SK-N-SH (cell line): ENCODE measurements at places on chromosomes 2 and 18.

- no peak for DNase-seq
These were observed 92.9 kb downstream of the ZEB2 start for GRCh38 chr2:144426981-144427479.

DNA sequence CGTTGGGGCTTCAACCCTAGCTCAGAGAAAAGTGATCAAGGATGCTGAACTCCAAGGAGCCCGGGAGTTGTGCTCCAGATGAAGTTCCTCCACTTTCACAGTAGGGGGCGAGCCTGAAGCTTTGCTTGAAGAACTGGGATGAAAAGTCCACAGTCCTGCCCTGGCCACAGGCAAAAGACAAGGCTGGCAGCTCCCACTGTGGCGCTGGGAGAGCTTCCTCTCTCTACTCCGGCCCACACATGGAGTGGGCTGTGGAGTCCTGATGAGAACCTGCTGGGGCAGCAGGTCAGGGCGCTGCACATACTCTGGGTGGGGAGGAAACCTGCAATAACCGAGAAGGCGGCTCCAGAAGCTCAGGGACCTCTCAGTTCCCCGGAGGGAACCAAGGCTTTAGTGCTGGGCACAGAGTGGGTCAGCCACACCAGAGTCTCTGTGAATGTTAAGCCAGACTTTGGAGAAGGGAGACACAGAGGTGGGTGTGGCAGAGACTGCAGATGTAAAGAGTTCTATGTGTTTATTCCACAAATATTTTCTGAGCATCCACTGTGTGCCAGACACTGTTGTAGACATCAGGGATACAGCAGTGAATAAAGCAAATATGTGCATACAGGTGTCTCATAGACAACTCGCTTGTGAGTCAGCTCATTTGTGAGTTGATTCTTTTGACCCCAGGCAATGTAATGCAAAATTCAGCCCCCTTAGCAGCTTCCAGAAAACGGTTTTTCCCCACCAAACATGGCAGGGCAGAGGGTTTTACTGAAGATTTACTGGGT is 48.0 kb upstream of the MRPL33 start:
- DNase-seq = peak; percentile 85

- no peak for DNase-seq
These were observed 30.0 kb upstream of the KLHL14 start for GRCh38 chr18:32802591-32803451.

GRCh38 chr2:218155953-218156479 is 10.7 kb downstream of the CXCR1 start:
- DNase-seq = no peak

DNA sequence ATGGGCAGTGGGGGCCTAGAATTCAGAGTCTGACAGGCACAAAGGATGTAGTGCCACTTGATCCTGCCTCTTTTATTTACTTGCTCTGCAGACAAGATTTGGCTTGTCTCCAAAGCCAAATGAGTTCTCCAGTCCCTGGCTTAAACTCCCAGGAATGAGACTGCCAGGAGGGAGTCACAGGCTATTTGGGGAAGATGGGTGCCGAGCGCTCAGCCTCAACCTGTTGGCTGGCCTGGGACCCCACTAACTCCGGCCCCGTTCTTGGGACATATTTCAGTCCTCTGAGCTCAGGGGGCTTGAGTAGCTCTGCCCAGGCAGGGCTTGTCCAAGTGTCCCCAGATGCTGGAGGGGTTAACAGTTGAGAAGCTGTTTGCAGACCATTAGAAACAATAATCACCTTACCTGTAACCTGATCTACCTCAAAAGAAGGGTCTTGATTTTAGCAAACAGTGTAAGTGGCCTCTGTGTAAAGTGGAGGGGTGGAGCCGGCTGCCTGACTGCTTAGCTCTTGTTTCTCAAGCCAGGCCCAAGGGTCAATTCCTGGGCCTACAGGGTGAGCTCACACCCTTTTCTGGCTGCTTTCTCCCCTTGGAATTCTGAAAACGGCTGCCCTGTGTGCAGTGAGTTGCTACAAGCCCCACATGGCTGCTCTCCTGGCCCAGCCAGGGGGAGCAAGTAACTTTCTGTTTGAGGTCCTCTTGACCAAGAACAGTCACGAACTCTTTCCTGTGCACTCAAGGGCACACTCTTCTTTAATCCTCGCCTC is 27.1 kb upstream of the FZD5 start:
- no peak for DNase-seq

DNA sequence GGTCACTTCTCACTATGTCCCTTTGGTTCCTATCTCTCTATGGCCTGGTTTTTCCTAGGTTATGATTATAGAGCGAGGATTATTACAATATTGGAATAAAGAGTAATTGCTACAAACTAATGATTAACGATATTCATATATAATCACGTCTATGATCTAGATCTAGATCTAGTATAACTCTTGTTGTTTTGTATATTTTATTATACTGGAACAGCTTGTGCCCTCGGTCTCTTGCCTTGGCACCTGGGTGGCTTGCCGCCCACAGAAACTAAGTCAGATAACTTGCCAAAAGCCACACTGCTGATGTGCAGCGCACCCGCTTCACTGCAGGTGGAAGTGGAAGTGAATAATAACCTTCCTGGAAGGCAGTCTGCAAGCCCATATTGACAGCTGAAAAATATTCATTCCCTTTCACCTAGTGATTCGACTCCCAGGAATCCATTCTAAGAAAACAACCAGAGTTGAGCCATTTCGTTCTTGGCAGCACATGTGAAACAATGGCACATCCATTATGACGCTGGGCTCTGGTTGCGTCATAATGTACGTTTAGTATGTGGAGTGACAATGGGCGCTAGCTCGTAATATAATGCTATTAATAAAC is 725 bp upstream of the ANKRD53 start:
- DNase-seq = peak; percentile 7

DNA sequence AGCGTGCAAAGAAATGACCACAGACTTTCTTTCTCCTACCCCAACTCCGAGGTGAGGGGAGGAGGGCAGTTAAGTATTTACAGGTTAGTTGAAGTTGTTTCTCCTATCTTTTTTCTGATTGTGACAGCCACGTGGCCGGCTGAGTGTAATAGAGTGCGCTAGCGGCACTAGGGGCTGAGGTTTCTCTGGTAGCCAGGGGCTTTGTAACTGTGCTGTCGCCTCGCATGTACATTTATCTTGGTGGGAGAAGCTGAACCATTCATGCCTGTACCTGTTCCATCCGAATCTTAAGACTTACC is 214.1 kb upstream of the STON1 start:
- DNase-seq = peak; percentile 39

DNA sequence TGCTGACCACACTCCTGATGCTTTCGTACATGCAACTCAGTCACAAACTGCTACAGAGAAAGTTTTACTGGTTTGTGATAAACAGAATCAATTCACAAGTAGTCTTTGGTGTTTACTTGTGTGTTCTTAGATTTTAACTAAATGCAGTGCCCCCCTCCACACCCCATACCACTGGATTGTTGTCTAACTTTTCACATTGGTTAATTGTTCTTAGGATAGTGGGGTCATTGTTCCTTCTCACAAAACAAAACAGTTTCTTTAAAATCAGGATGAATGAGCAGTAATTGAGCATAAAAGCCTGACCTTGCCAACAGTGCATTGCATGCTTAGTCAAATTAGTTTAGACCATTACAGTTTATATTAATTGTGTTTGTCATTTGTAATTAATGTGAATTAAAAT is 14.1 kb upstream of the PNPT1 start:
- DNase-seq = no peak

GRCh38 chr2:68970566-68971265 is 3.7 kb upstream of the GKN1 start:
- DNase-seq = no peak

- DNase-seq = peak; percentile 84
These were observed 2113.3 kb upstream of the PIK3C3 start for GRCh38 chr18:39841482-39842365.

DNA sequence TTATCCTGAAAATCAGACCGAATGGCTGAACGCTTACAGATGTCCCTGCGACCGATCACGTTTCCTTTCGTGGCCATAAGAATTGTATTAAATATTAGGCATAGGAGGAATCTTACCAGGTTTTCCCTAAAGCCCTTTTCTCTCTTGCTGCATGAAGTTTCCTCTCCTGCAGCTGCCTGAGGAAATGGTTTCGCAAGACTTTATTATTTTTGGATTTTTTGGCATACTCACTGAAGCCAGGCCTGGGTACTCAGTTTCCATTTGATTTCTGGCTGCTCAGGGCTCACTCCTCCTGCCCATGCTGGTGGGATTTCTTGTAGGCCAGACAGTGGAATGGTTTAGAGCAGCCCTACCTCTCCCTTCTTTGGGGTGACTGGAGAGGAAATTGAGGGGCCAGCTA is 114.0 kb downstream of the KLHL29 start:
- DNase-seq = no peak

DNA sequence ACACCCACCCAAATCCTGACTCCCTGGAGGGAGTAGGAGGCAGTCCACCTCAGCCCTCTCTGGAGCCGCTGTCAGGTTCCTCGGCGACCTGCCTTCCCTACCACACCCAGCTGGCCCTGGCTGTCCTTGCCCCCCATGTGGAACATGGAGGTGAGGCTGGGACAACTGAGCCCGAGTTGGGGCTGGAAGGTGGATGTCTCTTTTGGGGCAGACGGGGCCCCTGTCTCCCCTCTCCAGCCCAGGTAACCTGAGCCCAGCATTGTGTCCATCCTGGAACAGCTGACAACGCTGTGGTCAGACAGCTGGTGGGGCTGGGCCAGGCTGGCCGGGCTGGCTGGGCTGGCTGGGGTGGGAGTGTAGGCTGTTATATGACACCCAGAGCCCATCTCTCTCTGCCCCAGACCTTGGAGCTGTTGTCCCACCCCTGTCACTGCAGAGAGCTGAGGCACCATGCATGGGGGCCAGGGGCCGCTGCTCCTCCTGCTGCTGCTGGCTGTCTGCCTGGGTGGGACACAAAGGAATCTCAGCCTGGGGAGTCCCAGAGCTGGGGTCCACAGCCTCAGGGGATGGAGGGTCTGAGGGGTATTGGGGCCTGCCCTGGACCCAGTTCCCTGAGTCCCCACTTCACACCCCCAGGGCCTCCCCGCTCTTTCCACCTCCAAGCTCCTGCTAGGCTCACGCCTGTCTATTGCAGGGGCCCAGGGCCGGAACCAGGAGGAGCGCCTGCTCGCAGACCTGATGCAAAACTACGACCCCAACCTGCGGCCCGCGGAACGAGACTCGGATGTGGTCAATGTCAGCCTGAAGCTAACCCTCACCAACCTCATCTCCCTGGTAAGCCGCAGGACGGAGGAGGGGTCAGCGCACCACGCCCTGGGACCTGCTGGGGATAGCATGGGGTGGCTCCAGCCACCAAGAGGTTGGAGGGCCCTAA is at the start of gene CHRNG:
Gene CHRNG (plus strand): TSS at position 395 of the 934 bp plus-strand sequence. CDS start 56 bp downstream, at position 451.
- DNase-seq = no peak

DNA sequence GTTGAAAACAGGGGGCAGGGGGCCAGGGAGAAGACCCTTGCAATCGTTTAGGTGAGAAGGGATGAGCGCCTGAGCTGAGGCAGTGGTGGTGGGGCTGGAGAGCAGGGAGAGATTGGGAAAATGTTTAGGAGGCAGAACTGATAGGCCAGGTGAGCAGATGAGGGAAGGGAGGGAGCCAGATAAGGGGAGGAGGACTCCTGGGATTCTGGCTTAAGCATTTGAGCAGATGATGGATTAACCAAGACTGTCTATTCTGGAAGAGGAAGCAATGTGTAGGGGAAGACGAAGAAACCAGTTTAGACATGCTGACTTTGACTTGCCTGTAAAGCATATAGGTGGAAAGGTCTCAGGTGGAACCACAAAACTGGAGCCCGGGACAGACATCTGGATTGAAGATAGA is 49.9 kb upstream of the ASPRV1 start:
- no peak for DNase-seq

- no peak for DNase-seq
These were observed 911.8 kb downstream of the CPS1 start for GRCh38 chr2:211468217-211468616.

DNA sequence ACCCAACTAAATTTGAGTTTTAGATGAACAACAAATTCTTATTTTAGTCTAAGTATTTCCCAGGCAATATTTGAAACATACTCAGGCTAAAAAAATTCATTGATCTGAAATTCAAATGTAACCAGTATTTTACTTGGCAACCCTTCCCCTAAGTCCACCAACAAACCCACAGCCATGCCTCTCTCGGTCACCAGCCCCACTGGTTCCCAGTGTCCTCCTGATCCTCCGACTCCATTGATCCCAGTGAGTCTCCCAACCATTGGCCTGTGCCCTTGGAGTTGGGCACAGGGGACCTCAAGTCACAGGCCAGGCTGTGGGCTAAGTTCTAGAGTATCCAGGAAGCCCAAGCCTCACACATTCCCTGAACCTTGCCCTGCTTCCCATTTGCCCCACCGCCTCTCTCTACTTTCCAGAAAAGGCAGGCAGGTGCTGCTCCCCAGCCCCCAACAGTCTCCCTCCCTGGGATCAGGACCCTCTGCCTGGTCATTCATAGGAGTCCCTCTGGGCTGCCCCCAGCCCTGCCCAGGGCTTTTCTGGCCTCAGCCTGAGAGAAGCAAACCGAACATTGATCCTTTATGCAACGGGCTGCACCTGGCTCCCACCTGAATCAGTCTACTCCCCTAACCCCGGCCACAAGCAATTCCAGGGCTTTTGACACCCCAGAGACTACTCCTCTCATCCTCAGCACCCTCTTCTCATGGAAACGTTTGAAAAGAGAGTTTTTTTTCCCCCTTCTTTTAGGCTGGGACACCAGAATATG is 81.3 kb downstream of the HS1BP3 start:
- DNase-seq = no peak

DNA sequence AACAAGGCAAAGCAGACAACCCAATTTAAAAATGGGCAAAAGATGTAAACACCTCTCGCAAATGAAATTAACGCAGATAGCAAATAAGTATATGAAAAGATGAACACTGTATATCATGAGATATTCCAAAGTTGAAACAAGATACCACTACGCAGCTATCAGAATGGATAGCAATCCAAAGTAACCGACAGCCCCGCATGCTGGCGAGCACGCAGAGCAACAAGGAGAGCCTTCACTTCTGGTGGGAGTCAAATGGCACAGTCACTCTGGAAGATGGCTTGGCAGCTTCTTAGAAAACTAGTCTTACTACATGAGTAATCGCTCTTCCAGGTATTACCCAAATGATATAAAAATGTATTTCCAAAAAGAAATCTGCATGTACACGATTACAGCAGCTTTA is 1.4 kb downstream of the NDUFA10 start:
- no peak for DNase-seq

DNA sequence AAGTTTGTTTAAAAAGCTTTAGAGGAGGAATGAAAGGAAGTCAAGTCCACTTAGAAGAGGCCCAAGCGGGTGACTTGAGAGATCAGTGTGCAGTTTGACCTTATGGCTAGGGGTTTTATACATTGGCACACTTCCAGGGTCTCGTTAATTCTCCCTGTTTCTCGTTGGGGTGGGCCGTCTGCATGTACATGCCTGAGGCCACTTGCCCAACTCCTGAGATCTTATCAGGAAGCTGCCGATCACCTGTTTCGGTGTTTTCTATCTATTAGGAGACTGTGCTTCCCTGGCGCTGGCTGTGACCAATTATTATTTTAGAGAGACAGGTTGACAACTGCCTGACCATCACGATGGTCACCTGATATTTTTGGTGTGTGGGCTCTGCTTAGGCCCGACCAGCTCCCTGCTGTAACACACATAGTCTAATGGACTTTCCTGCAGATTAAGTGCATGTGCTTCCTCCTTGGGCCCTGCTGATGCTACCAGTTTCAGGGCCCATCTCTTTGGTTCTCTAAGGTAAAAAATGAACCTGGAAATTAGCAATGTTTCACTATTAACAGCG is 31.0 kb upstream of the MSH6 start:
- DNase-seq = no peak

- DNase-seq = no peak
These were observed 42.4 kb downstream of the BMPR2 start for GRCh38 chr2:202418511-202418910.
